ENCODE measurements at places on chromosomes 12 and 14. TPM values are rescaled to one million over a fixed set of nuclear protein-coding genes. Genes with fewer than 3 reads are reported as not detected.

Gene FAM181A
- total RNA-seq, result not detected

Gene ATG101
- 22.6 TPM for total RNA-seq

Gene AKAP3
- total RNA-seq, result 5.1 TPM

Gene TMEM121
- 6.0 TPM for total RNA-seq

Gene NDRG2
- total RNA-seq, result 40.2 TPM

Gene KRT86
- not detected for total RNA-seq

Gene PELI2
- total RNA-seq, result 9.1 TPM

Gene SIX4
- 2.6 TPM for total RNA-seq

Gene SYNE3
- 17.1 TPM for total RNA-seq

Gene CDKN3
- 8.7 TPM for total RNA-seq

Gene MARK3
- 62.1 TPM for total RNA-seq

Gene NFATC4
- 40.0 TPM for total RNA-seq

Gene BATF
- 2.2 TPM for total RNA-seq

Gene BEST3
- total RNA-seq, result 3.9 TPM

Gene CLBA1
- total RNA-seq, result 6.5 TPM

Data from umbilical cord (tissue), 2 donors.